ENCODE measurements at places on chromosomes 4 and X.

DNA sequence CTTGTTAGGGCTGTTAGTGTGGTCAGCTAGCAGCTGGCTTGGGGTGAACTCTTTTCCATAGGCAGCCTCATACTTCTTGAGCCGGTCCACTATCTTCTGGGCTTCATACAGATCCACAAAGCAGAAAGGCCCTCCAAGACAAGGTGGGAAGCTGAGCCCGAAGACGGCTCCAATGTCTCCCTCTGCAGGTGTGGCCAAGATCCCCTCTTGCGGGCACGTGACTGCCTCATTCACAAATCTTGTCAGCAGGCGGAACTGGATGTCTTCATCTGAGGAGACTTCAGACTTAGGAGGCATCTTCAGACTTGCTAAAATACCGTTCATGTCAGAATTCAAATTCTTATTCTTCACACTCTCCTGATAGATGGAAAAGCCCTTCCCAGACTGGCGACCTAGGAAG is 25.3 kb downstream of the CPE start:
- no peak for DNase-seq

DNA sequence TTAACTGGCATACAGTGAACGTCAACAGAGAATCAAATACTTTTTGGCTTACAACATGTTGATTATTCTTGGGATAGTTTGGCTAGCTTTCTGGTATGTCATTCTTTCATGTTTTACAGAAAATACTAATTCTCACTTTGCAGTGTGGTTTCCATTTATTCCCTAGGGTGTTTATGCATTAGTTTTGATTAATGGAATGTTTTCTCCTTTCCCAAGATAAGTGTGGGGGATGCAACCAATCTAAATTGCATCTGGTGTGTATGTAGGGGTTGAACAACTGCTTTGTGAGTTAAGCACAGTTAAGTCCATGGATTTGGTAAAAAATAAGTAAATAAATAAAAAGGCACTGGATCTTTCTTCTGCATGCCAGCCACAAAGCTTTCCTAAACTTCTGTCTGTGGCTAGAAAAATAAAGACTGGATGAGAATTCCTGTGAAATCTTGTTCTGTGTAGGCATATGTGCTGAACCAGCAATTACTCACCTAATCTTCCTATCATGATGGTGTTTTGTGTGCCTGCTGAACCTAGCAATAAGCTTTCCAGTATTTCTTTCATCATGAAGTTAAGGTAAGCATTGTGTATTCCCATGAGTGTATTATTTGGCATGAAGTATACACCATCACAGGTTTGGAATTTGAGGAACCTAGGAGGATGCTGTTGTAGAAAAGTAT is 50.6 kb upstream of the TENM3 start:
- no peak for DNase-seq

DNA sequence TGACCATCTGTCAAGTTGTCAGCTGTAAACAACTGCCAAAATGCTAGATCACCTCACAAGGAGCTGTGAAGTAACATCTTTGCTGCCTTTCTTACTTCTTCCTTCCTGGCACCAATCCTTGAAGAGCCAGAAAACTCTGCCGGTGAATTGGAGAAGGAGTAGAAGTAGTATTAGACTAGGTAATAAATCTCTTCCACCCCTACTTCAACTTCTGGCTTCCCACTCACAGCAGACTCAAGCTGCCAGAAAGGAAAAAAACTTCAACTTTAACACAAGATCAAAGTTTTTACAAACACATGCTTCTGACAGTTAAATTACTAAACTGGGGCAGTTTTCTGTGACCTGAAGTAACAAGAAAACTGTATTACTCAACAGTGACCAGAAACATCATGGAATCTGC is 164.7 kb upstream of the SLC7A11 start:
- no peak for DNase-seq

GRCh38 chr4:140186651-140187315 is 32.8 kb upstream of the MAML3 start:
- no peak for DNase-seq

DNA sequence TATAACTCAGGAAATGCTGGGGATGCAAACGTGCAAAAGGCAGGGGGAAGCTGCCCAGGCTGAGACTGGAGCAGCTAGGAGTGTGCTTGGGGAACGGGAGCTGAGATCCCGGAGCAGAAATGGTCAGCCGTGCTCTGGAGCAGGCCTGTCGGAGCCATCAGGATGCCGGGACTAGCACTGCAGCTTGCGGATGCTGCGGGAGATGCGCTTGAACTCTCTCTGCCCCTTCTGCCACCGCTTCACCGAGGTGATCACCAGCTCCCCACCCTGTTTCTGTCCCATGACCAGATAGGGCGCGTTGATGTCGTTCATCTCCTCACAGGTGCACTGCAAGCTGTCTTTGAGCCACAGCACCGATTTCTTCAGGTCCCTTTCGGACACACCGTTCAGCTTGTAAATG is 7.6 kb downstream of the SFRP2 start:
- DNase-seq: no peak

DNA sequence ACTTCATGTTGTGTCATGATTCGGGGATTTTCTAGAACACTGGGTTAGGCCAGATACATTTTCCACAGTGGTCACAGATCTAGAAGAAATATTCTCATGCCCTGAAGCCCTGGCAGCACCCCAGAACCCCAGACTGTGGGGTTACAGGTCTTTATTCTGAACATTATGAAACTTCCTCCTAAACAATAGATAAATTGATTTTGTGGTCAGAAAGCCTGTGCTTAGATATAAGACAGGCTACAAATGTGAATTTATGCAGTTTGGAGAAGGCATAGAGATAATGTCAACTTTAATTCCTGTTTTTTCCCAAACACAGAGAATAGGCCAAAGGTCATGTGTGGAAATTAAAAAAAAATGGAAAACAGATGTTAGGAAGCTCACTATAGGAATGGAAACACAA is 492.9 kb downstream of the SPRY1 start:
- no peak for DNase-seq

GRCh38 chr4:96228463-96228862 is 388.6 kb downstream of the PDHA2 start:
- DNase-seq: no peak
